CD4-positive, alpha-beta T cell treated with Interleukin-17A for 1 hour (primary cell): ENCODE measurements at places on chromosomes 4 and X.

- DNase-seq: no peak
Measured at GRCh38 chr4:32106767-32107166, 1386.6 kb downstream of the PCDH7 start.

GRCh38 chr4:109385260-109385659 is 48.4 kb upstream of the SEC24B start:
- DNase-seq: no peak

DNA sequence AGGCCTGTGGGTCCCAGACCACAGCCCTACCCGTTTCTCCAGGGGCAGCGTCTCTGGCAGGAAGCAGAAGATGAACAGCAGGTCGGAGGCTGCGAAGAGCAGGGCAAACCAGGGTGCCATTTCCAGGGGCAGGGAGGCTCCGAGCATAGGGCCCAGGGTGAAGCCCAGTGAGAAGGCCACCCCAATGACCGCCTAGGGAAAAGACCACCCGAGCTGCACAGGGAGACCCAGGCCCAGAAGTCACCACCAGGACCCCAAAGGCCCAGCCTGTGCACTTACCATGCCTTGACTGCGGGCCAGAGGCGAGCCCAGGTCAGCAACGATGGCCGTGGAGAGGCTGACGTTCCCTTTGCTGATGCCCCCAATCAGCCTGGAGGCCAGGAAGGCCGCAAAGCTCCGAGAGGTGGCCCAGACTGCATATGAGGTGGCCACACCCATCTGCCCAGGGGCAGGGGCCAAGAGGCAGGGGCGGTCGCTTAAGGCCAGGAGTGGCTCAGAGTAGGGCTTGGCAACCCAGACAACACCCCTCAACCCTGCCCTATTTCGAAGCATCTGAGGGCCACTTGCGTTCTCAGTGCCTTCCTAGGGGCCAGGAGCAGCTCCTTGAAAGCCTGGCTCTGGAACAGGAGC is 30.8 kb downstream of the NOP14 start:
- DNase-seq: peak; percentile 21

DNA sequence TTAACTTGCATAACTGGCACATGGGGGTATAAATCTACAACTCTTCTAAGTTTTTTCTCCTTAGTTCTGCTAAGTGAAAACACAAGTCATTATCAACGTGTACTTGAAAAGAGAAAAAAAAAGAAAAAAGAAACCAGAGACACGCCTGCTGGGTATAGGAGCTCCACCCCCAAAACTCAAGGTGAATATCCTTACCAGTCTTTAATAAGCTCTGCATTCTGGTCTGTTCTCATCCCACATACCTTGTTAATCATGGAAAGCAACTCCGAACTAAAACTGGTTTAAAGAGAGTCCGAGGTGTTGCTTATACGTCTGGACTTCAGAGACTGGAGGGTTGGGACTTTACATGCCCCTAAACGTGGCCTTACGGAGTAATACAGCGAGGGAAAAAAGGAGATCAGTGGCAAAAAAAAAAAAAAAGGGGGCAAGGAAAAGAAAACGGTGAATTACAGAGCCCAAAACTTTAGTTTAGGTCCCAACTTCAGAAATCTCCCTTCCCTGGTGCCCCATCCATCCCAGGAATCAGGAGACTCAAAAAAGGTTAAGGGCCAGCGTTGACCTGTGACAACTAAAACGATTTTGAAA is 1.0 kb downstream of the PGRMC2 start:
- peak; percentile 59 for DNase-seq

DNA sequence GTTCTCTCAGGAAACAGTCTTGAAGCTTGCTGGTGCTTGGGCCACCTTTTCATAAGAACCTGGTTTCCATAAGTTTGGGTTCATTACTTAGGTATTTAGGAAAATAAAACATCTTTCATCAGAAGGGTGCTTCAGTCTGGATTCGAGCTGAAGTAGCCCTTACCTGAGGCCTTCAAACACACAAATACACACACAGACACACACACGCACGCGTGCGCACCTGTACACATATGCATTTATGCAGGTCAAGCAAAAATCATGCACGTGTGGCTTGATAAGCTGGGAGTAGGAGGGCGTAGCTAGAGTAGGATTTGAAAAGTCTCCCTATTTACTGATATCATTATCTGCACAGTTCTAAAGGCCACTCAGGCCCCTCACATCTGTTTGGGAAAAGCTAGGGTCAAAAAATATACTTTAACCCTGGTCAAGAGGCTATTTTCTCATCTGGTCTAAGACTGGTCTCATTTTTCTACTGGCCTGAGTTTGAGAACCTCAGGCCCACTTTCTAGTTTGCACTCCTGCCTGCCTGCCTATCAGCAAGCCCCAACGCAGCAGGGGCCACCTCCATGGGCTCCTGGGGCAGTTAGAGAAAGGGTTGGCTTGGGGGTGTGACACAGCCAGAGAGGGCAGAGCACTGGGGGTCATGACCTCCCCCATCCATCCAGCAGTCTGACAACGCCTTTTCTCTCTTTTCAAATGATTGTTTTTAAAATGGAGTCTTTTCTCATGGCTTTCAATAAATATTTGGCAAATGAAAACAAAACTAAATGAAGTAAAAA is 64.3 kb downstream of the RASL11B start:
- no peak for DNase-seq

DNA sequence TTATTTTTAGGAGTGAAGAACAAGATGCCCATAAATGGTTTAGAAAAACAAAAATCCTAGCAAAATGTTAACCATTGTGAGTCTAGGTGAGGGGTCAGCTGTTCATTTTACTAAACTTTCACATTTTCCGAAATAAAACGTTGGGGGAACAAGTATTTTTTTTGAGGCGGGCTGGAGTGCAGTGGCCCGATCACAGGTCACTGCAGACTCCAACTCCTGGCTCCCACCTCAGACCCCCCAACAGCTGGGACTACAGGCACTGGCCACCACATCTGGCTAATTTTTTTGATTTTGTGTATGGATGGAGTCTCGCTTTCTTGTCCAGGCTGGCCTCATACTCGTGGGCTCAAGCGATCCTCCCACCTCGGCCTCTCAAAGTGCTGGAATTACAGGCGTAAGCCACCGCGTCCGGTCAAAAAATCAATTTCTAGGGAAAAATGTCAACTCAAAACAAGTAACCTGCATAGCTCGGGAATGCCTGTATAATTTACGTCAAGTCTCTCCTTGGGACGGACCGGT is 742 bp upstream of the TAF1 start:
- no peak for DNase-seq

DNA sequence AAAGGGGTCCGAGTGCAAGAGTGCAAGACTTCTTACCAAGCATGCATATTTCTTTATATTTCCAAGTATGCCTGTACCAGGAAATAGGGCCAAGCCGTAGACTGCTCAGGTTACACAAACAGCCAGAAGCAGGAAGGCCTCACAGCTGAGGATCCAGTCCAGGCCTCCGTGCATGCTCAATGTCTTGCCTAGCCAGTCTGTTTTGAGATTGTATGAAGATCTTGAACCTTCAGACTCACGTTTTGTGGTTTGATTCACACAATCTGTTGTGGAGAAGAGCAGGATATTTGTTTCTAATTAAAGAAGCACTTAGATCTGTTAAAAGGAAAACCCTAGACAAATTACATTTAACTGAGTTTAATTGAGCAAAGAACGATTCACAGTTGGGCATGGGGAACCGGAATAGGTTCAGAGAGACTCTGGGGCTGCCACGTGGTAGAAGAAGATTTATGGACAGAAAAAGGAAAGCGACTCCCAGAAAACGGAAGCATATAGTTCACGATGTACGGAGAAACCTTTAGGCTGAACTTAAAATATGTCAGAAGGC is 1.2 kb downstream of the MGST2 start:
- no peak for DNase-seq

DNA sequence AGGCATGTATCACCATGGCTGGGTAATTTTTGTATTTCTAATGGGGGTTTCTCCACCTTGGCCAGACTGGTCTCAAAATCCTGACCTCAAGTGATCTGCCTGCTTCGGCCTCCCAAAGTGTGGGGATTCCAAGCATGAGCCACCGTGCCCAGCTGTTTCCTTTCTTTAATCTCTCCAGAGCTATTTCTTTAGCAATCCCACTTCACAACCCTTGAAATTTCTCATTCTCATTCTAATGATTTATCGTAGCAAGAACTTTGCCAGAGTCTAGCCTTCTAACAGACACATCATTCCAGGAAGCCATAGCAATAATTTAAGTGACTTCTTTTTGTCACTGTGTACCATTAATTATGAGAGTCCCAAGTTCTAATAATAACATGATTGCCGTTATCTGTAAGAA is 68.6 kb downstream of the RXFP1 start:
- no peak for DNase-seq

GRCh38 chr4:2036866-2037265 is 22.3 kb upstream of the NAT8L start:
- DNase-seq: no peak

- DNase-seq: no peak
Measured at GRCh38 chr4:53558065-53558801, 33.1 kb downstream of the LNX1 start.

GRCh38 chrX:130253916-130254315 is 14.8 kb downstream of the ZNF280C start:
- DNase-seq: no peak

GRCh38 chrX:15864023-15864422 is 9.4 kb upstream of the AP1S2 start:
- DNase-seq: no peak

GRCh38 chrX:109992203-109992602 is 10.7 kb upstream of the TMEM164 start:
- DNase-seq: no peak
